ENCODE measurements at places on chromosomes 5 and 9. TPM values are rescaled to one million over a fixed set of nuclear protein-coding genes. Genes with fewer than 3 reads are reported as not detected.
A peak's percentile ranks its signal among the peaks of the same experiment; 100 is the strongest.

PDLIM4 gene
- 81.6 TPM for total RNA-seq

NR5A1 gene
- total RNA-seq, result not detected

- DNase-seq, result no peak
Measured at GRCh38 chr5:31833710-31834109, 194.8 kb downstream of the PDZD2 start.

- DNase-seq, result no peak
Measured at GRCh38 chr5:169791251-169791650, 154.2 kb downstream of the DOCK2 start.

DNA sequence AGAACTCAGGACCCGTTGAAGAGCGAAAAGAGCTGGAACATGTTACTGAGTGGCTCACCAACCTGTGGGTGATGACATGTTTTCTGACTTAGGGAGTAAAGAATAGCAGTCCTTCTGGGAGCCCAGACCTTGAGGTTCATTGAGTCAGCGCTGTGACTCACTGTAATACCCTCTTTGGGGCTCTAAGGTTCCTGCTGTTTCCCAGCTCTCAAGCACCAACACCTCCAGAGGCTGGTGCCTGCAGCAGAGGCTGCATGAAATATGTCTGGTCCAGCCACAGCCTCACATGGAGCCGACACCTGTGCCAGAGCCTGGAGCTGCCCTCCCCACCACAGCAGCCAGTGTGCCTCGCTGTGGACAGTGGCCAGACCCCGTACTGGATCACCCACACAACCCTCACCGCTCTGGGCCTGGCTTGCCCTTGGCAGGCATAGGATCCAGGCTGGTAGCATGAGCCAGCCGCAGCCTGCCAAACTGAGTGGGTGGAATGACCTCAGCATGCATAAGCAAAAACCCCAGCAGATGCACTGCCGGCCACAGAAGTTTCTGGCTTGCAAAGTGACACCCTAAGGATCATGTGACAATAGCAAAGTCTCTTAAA is 143.5 kb upstream of the MRPS30 start:
- DNase-seq, result no peak

DNA sequence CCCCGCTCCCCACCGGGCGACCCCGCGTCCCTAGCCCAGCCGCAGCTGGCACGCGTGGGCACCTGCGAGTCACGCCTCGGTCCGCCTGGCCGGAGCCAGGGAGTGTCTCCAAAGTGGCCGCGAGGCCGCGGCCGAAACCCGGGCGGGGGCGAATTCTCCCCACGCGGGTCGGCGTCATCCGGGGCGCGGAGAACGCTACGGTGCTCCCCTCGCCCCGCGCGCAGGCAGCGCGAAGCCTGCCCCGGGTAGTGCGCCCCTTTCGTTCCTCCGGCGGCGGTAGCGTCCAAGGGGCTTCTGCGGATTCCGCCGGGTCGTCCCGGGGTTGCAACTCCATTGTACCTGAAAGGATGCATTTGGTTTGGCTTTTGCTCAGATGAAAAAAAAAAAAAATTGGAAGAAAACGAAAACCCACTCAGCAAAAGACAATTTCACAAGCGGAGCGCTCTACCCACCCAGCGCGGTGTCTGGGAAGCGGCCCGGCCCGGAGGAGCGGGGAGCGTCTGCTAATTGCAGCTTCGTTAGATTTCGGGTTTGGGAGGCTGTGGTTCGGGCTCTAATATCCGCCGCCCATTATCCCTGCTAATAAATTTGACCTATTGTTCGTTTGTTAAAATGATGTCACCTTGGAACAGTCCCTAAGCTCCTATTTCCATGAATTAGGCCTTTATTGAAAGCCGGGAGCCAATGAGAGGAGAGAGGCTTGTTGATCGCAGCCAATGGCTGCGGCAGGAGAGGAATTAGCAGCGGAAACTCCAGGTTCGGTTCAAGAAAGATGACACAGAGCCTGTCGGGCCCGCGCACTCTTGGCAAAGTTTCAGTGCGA is at the start of gene TLX3:
TLX3 (plus strand) TSS at position 796 of the 823 bp plus-strand sequence. CDS start 118 bp downstream, outside the sequence.
- peak; percentile 78 for DNase-seq

DNA sequence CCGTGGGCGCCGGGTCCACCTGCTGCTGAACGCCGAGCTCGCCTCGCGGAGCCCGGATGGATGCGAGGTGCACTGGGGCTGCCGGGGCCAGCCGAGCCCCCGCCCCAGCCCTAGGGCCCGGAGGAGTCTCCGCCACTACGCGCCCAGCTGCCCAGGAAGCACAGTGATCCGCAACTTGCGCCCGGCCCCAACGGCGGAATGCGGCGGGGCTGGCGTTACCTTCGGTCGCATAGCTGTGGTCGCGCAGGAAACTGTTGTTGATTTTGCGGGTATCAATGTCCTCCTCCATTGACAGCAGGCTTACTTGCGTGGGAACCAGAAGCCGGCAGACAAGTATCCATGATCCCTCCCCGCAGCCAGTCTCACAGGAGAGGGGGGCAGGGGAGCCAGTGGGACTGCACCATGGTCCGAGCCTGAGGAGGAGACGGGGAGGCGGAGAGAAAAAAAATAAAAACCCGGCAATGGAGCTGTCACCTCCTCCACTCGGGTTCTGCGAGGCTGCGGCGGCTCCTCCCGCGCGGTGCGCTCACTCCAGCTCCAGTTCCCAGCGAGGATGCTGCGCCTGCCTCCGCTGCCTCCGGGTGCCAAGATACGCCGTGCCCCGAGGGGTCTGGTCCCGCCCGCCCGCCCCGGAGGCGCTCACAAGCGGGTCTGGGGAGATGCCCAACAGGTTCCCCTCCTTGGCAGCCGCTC is 628 bp downstream of the PPP2R2B start:
- DNase-seq, result peak; percentile 62

- no peak for DNase-seq
Measured at GRCh38 chr5:123527190-123527589, 15.2 kb downstream of the CSNK1G3 start.

FABP6 gene
- total RNA-seq, result 7.7 TPM

TMEM252 gene
- total RNA-seq, result not detected

- no peak for DNase-seq
Measured at GRCh38 chr9:126372716-126373115, 46.1 kb downstream of the MVB12B start.
